ENCODE measurements at places on chromosomes 1 and 21.
A peak's percentile ranks its signal among the peaks of the same experiment; 100 is the strongest.

- DNase-seq = no peak
Measured at GRCh38 chr21:15333136-15333710, 268.4 kb upstream of the NRIP1 start.

DNA sequence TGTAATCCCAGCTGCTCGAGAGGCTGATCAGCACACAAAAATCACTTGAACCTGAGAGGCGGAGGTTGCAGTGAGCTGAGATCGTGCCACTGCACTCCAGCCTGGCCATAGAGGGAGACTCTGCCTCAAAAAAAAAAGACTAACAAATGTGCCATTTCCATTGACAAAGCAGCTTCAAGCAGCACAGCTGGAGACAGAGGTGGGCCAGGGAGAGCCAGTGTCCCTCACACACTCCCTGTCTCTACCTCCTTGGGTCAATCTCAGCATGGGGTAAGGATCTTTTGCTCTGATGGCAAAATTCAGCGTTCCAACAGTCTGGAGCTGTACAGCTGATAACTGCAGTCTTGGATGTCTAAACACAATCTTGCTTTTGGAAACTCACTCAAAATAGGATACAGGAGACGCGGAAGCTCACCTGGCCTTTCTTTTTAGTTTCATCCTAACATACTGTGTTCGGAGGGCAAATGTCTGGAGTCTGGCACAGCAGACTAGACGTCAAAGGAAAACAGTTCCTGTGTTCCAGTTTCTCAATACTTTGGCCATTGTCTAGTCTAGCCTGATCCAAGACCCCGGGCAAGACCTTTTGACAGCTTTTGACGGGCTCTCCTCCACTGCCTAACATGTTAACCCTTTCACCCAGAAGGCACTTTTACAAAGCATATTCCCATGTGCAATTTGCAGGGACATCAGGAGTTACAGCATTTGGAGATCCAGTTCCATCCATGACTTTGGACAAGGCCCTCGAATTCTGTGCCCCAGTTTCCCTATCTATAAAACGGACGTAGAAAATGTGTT is 2.9 kb downstream of the RCC2 start:
- no peak for DNase-seq

GRCh38 chr1:99645699-99646531 is at the start of gene PALMD:
Gene PALMD, plus strand, starts transcription at chr1:99646113. Its CDS starts 205 bp downstream, at chr1:99646318.
- DNase-seq = no peak

GRCh38 chr1:197481101-197481500 is 213.0 kb downstream of the CRB1 start:
- DNase-seq = no peak

DNA sequence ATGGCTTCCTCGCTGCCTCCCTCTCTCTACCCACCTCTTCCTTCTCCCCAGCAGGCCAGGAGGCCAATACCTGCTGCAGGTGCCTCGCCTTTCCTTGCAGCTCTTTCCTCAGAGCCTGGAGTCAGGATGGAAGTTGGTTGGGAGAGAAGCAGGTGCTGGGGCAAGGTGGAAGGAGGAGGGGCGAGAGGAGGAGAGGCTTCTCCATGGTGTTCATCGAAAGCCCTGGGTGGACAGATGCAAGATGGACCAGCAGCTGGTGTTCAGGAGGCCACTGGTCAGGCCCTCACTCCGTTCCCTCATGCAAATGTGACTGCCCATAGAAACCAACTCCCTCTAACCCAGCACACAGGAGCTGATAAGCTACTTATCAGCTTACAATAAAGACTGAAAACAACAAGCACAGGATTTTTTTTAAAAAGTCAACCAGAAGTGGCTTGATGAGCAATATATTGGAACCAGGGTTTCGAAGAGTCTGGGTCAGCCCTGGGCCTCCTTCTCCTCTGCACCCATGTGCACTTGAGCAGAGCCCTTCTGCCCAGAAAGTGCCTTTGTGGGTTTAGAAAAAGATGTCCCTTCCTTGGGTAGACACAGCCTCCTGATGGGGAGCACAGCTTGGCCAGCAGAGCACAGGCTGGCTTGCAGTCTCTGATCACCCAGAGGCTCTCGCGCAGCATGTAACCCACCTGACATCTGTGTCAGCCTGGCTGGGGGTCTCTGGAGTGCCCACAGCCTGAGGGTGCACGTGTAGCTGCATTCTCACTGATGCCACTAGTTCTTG is 16.6 kb upstream of the GSTM4 start:
- DNase-seq = no peak

DNA sequence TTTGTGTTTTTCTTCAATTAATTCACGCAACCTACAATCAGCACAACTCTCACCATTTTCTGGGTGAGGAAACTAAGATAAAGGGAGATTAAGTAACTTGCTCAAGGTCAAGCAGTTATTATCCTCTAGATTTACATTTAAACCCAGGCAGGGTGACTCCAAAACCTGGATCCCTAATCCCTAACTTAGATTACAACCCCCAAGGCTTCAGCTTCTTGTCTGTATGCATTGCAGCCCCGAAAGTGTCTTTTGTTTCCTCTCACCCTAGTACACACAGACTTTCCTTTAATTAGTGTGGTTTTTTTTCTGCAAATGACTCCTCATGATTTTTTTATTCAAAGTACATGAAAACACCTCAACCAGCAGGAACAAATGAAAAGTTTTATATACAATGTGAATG is 748.6 kb upstream of the ADGRL2 start:
- DNase-seq = no peak

GRCh38 chr21:45322960-45323461 is 35.3 kb upstream of the POFUT2 start:
- no peak for DNase-seq

GRCh38 chr1:108847494-108847893 is 9.4 kb downstream of the AKNAD1 start:
- no peak for DNase-seq

GRCh38 chr1:177934927-177935326 is 34.9 kb downstream of the SEC16B start:
- DNase-seq = no peak

GRCh38 chr1:3410142-3410925 is 44.1 kb upstream of the ARHGEF16 start:
- DNase-seq = peak; percentile 49

GRCh38 chr1:36643371-36644270 is 160.9 kb upstream of the CSF3R start:
- DNase-seq = no peak

DNA sequence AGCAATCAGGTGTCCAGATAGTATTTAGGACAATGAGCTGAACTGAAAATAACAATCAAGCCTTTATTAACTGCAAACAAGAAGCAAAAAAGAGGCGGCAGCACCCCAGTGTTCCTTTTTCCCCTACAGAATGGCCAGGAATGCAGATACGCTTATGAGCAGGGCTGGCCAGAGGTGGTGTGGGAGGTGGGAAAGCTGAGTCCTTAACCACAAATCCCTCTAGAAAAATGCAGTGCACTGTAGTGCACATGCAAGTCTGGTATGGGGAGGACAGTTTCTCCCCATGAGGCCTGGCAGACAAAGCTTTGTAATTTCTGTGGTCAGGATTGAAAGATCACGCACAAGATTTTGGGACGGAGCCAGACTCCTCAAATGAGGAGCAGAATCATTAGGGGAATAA is 10.7 kb upstream of the IFNAR1 start:
- no peak for DNase-seq

DNA sequence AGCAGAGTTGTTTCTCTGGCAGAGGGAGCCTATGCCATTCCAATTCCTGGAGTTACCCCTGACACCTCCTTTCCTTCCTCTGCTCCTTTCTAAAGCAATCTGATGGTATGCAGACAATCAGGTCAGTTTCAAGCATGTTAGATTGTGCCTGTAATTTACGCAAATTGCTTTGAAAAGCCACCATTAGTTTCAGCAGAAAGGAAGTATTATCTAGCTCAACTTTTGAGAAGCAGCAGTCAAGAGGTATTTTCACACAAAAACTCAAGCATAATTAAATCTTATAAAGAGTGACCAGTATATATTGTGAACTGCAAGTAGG is 2.2 kb downstream of the ERRFI1 start:
- no peak for DNase-seq

GRCh38 chr1:209527372-209527771 is 56.1 kb upstream of the CAMK1G start:
- DNase-seq = no peak

DNA sequence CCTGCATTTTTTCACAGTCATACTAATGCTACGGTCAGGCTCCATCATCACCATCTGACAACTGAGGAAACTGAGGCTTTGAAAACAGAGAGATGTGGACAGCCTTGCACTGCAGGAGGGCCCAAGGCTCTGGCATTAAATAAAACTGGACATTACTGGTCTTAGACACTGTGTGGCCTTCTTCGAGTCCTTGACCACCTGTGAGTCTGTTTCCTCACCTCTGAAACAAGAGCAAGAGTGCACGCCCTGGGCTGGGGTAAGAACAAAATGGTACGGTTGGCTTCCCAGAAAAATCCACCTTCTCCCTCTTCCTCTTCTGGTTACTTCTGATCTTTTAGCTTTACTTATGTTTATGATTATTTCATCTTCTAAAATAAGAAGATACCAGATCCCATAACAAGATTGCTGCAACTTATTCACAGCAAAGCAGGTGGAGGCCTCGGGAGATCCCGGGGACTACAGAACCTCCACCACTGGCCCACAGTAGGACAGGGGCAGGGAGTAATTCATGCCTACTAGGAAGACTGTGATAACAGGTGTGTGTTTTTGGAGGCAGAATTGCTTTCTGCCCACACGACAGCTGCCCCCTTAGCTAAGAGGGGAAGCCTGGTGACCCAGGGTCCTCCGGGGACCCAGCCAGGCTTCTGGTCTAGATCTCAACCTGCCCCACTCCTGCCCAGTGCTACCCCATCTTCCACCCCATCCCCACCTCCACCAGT is 156.4 kb upstream of the EDN2 start:
- DNase-seq = no peak

GRCh38 chr1:174433451-174433850 is 14.3 kb upstream of the GPR52 start:
- DNase-seq = no peak

DNA sequence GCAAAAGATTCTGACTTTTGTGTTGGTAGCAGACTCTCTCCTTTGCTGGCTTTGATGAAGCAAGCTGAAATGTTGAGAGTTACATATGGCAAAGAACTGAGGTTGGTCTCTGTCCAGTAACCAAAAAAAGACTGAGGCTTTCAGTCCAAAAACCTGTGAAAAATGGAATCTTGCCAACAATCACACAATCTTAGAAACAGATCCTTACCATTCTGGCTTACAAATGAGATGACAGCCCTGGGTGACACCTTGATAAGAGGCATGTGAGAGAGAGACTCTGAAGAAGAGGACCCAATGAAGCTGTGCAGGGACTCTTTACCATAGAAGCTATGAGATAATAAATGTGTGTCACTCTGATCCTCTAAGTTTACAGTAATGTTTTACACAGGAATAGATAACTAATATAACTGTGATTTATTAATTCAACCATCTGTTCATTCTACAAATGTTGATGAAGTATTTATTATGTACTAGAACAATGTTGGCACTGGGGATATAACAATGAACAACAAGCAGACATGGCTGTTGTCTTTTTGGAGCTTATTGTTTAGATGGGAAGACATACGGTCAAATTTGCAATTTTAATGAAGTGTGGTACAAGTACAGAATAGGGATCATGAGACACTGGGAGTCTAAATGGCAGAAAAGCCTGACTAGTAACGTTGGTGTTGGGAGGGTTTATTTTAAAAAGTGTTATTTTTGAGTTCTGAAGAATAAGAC is 251.0 kb downstream of the OLFM3 start:
- no peak for DNase-seq

Data from fibroblast of the conjunctiva (primary cell).